Putamen (tissue), 1 donor: ENCODE measurements at places on chromosomes 1 and 21.

GRCh38 chr1:162946701-162947100, 85.7 kb upstream of the CCDC190 start:
- no peak for DNase-seq

DNA sequence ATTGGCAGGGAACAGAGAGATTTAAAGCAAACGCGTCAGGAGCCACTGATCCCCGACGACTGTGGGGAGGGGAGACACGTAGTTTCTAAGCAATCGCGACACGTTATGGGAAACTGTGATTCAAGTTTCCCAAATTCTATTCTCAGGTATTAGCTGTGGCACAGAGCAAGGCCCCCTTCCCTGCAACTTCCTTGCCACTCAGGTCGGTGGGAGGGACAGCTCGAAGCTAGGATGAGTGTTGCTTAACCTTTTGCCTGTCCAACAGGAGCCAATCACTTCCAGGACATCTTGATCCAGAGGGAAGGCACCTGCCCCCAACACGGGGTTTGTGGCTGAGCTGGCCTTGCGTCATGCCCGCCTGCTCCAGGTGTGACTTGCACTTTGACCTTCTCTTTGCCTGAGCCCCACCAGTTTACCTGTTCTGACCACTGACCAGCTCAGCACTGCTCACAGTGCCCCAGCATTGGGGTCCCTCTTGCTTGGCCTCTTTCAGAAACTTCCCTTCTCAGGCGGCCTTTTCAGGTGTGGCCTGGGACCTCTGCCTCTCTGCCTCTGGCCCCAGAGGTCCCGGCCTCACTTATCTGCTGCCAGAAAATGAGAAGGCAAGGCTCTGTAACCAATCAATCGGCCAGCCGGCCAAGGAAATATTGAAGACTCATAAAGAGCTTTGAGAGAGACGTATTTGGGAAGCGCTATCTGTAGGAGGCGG, 24.6 kb downstream of the TEX35 start:
- no peak for DNase-seq

DNA sequence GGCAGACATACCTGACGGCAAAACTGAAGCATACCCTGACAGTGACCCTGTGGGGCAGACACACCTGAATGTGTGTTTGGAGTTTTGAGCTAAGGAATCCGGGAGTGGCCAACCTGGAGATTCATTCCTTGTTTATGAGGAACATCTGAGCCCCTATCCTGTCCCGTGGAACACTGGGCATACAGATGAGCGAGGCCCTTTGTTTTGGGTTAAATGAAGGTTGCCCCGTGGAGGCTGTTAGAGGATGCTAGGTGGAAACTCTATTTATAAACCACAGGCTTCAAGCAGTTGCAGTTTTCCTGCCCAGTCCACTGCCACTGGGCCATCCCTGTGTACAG, 18.1 kb downstream of the GALNT2 start:
- no peak for DNase-seq

GRCh38 chr1:175600721-175601440, 142.5 kb downstream of the TNR start:
- DNase-seq: no peak

- DNase-seq: no peak
These were observed 37.1 kb downstream of the TMED5 start for GRCh38 chr1:93143136-93143535.

DNA sequence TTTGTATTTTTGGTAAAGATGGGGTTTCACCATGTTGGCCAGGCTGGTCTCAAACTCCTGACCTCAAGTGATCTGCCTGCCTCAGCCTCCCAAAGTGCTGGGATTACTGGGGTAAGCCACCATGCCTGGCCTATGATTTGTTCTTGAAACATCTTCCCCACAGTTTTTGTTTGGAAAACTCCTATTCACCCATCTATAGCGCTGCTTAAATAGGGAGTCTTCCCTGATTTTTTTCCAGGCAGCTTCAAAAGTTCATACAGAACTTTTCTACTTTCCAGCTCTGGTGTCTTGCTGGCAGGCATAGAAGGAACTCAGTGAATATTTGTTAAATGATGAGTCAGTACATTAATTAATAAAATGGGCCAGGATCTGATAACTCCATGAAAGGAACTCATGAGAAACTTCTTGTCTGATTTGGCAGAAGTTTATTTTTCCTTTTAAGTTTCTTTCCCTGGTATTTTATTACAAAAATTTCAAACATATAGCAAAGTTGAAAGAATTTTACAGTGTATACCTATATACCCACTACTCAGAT, 33.0 kb upstream of the TTC22 start:
- no peak for DNase-seq

- DNase-seq: no peak
These were observed 49.6 kb downstream of the ZFYVE9 start for GRCh38 chr1:52191395-52191965.

DNA sequence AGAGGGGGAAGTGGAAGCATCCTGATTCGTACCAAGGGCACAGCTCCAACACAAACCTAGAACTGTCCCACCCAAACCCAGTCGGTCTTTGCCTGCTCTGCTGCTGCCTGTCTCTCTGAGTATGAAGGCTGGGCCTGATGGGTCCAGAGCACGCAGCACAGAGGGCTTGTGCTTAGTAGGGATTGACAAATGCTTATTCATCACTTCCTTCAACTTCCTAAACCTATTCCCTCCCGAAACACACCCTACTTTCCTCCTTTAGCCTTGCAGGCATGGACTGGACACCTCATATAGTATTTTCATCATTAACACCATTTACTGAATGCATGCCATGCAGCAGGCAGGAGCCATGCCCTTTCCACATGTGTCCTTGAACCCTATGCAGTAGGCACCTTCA, 31.3 kb downstream of the FOXO6 start:
- no peak for DNase-seq

GRCh38 chr1:43664369-43664768, 14.4 kb downstream of the KDM4A start:
- no peak for DNase-seq

DNA sequence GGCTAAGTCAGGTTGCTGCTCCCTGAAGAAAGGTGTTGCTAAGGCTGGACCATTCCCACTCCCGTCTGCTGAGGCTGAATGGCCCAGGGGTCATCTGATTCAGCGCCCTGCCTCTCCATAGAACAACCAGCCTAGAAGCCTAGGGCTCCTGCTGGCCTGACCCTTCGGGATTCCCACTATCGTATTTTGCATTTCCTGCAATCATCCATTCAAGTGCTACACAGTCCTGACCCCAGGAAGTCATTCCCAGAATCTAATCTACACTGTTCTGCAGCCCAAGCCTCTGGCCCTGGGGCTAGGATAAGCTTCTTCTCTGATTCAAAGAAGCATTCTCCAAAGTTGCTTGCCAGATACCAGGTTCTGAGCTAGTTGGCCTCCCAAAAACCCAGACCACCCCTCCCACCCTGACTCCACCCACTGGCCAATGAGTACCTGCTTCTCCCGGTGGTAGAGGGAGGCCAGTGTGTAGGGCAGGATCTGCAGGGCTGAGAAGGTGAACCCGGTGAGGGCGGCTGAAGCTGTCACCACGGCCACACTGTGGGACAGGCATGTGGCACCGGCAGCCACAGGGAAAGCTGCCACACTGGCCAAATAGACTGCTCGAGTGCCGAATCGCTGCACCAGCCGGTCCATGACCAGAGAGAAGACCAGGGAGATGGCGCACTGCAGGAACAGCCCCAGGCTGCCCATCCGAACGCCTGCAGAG, 18.7 kb downstream of the SLC45A3 start:
- no peak for DNase-seq

GRCh38 chr1:11207898-11208611, 18.9 kb downstream of the ANGPTL7 start:
- DNase-seq: no peak
